Liver (tissue), 10 donors: ENCODE measurements at places on chromosomes 6 and 20.

- no peak for DNase-seq
Observed at GRCh38 chr6:168582571-168582981, 141.6 kb downstream of the SMOC2 start.

DNA sequence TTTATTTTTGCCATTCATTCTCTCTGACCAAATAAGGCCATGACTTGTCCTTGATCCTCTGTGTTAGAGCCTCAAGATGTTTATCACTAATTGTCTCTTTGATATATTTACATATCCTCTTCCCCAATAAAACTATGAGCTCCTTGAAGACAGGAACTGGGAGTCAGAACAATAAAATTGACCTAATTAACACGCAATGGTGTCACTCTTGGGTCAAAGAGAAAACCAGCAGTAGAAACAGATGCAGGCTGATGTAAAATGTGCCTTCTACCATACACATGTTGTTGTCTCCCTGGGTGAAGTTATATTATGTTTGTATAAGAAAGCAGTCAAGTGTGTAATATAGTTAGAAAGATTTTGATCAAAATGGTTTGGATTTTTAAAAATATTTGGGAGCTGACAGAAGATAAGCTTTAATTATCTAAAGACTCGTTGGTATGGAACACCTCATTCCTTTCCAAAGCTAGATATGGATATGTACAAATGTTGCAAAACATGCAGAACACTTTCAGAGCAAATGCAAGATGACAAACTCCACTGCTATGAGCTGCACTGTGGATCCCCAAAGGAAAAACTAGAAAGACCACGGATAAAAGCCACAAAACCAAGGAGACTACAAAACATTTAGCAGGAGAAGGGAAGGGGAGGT lies 109.7 kb upstream of the STMND1 start:
- DNase-seq = no peak

DNA sequence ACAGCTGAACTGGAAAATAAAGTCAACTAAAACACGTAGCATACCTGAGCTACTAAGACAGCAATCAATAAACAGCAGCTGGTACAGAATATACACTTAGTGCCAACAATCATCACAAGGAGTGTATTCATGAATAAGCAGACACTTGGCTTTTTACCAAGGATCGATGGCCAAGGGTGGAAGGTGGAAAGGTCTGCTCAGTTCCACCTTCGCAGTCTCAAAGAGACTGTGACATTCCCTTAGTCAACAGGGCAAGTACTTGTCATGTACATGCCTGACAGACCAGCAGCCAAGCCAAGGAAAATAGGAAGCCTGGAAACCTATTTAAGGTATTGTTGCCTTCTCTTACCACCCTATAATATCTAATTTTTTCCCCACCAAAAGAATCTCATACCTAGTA lies 21.4 kb downstream of the HBS1L start:
- no peak for DNase-seq

GRCh38 chr6:162053084-162053483 lies 674.5 kb downstream of the PRKN start:
- no peak for DNase-seq
